ENCODE measurements at places on chromosomes 16 and 17. TPM values are rescaled to one million over a fixed set of nuclear protein-coding genes. Genes with fewer than 3 reads are reported as not detected.

Gene KRTAP4-6
- not detected for total RNA-seq

DNA sequence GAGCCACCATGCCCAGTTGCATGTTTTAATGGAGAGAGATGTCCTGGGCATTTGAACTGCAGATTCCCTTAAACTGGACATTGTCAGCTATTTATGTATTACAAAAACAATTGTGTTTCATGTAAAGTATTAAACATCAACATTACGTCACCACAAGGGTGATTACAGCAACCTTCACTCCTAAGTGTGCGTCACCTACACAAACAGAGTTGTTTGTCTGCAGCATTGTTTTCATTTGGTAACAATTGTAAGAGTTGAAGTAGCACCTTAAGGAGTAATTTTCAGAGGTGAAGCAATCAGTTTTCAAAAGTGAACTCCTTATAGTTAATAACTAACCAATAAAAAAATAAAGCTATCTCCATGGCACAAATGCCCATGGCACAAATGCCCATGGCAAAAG lies 271.4 kb downstream of the IRX3 start:
- no peaks in the 10 kb centered on the region for H3K36me3 ChIP-seq
- H3K27ac ChIP-seq, result no peak overlapping the region
- H3K4me3 ChIP-seq, result no peak overlapping the region
- H3K27me3 ChIP-seq, result no peaks in the 10 kb centered on the region
- no peaks in the 10 kb centered on the region for H3K4me1 ChIP-seq

- H3K4me3 ChIP-seq, result no peak overlapping the region
- no peaks in the 10 kb centered on the region for H3K27me3 ChIP-seq
- H3K4me1 ChIP-seq, result peaks cover 59% of the 10 kb centered on the region
- peak; percentile 53 for DNase-seq
- H3K27ac ChIP-seq, result peak overlapping the region; percentile 62
Observed at GRCh38 chr17:57106107-57106835, 21.2 kb downstream of the AKAP1 start.

Gene KRTAP2-1
- total RNA-seq, result not detected

- no peaks in the 10 kb centered on the region for H3K36me3 ChIP-seq
- H3K4me1 ChIP-seq, result no peaks in the 10 kb centered on the region
- H3K4me3 ChIP-seq, result no peak overlapping the region
- no peaks in the 10 kb centered on the region for H3K27me3 ChIP-seq
- H3K27ac ChIP-seq, result no peak overlapping the region
Observed at GRCh38 chr17:70473049-70473448, 303.7 kb downstream of the KCNJ2 start.

DNA sequence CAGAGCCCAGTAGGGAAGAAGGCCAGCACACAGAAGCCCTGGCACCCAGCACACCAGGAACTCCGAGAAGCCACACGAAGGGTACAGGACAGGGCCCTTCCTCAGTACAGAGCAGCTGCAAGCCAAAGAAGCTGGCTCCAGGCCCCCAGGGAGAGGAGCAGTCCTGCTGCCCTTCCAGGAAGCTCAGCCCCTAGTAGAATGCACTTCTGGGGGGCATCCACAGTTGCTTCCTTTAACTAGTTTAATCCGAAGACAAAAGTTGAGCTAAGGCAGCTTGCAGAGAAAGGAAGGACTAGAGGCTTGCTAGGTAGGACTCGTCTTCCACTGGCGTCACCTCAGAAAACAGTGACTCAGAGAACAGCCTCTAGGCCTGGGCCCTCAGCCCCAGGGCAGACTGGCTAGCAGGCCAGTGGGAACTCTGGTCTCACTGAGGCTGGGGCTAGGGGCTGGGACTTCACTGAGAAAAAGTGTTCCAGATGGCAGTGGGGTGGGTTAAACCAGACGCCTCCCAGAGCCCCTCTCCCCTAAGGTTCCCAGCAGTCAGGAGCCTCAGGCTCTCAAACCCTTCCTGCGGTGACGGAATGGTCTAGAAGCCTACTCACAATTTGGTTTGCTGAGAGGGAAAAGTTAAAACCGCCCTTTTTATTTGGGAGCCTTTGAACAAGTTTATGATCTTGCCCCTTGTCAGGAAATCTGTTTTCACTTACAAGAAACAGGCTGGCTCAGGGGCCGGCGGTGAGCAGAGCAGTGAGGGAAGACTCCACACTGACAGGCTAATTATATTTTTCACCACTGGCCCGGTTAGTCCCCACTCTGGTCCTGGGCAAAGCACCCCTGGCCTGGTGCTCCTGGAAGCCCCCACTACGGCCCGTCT lies 41.4 kb downstream of the ACTG1 start:
- peaks cover 31% of the 10 kb centered on the region for H3K4me1 ChIP-seq
- H3K27ac ChIP-seq, result peak overlapping the region; percentile 54
- peaks cover 6% of the 10 kb centered on the region for H3K36me3 ChIP-seq
- peak overlapping the region; percentile 20 for H3K4me3 ChIP-seq
- no peak for DNase-seq

DNA sequence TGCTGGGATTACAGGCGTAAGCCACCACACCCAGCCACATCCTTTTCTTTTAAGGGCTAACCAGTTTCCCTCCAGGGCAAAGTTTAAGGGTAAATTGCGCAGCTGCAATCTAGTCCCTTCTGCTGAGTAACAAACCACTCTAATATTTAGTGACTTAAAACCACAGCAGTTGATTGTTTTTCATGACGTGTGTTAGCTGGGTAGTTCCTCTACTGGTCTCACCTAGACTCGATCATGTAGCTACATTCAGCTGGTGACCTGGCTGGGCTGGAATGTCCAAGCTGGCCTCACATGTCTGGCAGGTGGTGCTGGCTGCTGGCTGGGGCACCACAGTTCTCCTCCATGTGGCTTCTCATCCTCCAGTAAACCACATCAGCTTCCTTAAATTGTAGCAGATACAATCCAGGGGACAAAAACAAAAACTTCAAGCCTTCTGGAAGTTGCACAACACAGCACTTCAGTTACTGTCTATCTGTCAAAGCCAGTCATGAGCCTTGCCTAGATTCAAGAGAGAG lies 75.5 kb downstream of the GPRC5B start:
- H3K27me3 ChIP-seq, result no peaks in the 10 kb centered on the region
- H3K4me1 ChIP-seq, result peaks cover 25% of the 10 kb centered on the region
- no peaks in the 10 kb centered on the region for H3K36me3 ChIP-seq
- DNase-seq, result peak; percentile 61
- peak overlapping the region; percentile 65 for H3K27ac ChIP-seq

All from muscle of leg (tissue), 16 donors.